Renal pelvis (tissue), 12 donors: ENCODE measurements at places on chromosomes 13 and 19. TPM values are rescaled to one million over a fixed set of nuclear protein-coding genes. Genes with fewer than 3 reads are reported as not detected.
A peak's percentile ranks its signal among the peaks of the same experiment; 100 is the strongest.

Gene LGALS7B
- polyA plus RNA-seq = 3.2 TPM

Gene GNG7
- 6.8 TPM for polyA plus RNA-seq

DNA sequence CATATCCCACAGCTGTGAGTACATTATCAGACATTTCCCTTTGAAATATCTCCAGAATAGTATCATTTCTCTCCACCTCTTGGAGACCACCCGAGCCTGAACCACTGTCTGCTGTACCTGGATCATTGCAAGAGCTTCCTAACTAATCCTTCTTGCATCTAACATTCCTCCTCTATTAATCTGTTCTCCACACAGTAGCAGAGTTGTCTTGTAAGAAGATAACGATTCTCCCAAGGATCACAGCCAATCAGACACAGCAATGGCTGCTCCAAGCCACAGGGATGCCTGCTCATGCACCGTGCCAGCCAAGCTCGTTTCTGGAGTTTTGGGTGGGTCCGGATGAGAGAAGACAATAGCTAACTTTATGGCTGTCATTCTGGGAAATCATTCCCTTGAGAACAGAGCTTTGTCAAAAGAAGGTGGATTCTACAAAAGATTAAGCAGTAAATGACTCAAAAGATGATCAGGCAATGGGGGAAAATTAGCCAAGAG lies 14.5 kb upstream of the LAIR1 start:
- no peak for DNase-seq

DNA sequence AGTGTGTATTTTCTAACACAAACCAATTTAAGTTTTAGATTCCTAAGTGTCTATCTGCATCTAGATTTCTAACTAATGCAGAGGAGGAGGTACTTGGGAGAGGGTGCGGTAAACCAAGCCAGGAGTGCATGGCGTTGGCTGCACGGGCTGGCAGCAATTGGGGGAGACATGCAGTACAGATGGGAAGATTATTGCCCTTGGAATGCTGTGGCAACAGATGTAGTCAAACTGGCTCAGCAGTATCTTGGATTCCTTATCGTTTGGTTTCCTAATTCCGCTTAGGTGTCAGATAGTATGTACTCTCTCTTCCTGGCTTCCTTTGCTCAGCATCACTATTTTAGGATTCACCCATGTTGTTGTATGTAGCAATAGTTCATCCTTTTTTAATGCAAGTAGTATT lies 29.4 kb upstream of the STK24 start:
- no peak for DNase-seq

- peak; percentile 24 for DNase-seq
Measured at GRCh38 chr13:104105418-104106355, 1039.5 kb upstream of the SLC10A2 start.

GRCh38 chr13:24511019-24511815 lies 1.4 kb downstream of the PARP4 start:
- DNase-seq = no peak

- no peak for DNase-seq
Measured at GRCh38 chr19:41521931-41522555, 53.9 kb upstream of the CEACAM21 start.

Gene CYP4F8
- polyA plus RNA-seq = 0.03 TPM

- no peak for DNase-seq
Measured at GRCh38 chr13:112161521-112162301, 94.8 kb downstream of the SOX1 start.

DNA sequence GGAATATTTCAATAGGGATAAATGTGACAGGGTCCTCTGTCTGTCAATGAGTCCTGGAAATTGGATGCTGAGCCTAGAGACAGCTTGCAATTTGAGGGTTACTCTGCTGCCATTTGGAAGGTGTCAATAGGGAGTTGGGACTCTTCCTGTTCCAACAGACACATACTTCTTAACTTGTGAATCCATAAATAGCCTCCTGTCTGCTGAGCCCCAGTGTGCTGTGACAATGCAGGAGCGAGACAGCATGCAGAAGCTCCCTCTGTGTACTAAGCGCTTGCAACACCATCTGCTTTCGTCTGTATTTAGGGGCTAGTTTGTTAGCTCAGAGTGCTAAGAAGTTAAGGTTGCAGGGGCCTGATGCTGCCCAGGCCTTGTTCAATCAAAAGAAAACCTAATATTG lies 58.5 kb upstream of the GPR12 start:
- DNase-seq = no peak

Gene ZNF844
- polyA plus RNA-seq = 26.5 TPM

Gene IRGC
- not detected for polyA plus RNA-seq

DNA sequence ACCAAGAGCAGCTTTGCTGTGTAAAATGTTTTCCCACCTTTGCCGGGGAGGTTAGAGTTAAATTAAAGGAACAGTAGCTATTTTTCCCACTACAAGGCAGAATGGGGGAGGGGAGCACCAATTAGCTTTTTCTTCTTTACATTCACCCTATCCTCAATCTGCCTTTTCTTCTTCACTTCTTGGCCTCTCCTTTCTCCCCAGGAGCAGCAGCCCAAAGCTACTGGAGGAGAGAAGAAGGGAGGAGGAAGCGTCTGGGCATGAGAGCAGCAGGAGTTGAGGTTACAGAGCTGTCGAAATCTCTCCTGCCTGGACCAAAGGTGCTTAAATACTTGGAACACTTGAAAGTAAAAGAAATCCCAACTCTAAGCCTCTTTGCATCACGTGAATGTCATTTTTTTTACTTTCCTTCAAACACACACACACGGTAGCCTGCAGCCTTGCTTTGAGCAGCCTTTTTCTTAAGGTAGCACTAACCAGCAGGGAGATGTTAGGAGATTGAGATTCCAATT lies 39.0 kb upstream of the WASF3 start:
- no peak for DNase-seq

- DNase-seq = no peak
Measured at GRCh38 chr13:82879921-82880320, 1002.4 kb downstream of the SLITRK1 start.

- no peak for DNase-seq
Measured at GRCh38 chr19:7456964-7457541, 31.8 kb downstream of the PEX11G start.

DNA sequence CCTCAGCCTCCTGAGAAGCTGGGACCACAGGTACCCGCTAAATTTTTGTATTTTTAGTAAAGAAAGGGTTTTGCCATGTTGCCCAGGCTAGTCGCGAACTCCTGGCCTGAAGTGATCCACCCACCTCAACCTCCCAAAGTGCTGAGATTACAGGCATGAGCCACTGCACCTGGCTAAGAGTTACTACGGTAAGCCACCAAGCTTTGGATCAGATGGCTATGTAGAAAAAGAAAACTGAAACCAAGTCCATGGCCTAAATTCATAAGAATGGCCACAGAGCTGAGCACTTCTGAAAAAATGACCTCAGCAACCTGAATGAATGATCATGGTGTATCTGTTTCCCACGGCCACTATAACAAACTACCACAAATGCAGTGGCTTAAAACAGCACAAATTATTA lies 9.4 kb downstream of the OPA3 start:
- no peak for DNase-seq
